ENCODE measurements at places on chromosomes 1 and 21.

DNA sequence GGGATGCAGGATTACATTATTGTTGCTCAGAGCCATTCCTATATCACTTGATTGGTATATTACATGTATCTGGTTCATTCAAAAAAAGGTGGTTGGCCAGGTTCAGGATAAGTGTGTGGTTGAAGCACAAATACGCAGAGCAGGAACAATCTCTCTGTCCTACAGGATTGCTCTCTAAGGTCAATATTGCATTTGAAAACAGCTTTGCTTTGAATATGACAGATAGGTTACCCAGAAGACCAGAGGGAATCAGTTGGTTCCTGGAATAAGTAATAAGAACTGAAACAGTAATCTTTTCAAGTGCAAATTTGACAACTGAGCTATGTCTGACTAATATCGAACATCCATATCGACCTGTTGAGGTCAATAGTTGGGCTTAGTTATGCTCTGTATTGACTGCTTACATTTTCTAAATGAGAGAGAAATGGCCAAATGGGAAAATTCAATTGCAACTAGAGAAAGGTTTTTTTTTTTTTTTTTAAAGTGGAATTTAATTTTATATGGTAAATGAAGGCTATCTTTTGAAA lies 176.8 kb downstream of the ATP6V1G3 start:
- DNase-seq, result no peak

- no peak for DNase-seq
These were observed 17.5 kb downstream of the NKAIN1 start for GRCh38 chr1:31222176-31222575.

- no peak for DNase-seq
These were observed 411.8 kb downstream of the SETD4 start for GRCh38 chr21:35648512-35648911.

DNA sequence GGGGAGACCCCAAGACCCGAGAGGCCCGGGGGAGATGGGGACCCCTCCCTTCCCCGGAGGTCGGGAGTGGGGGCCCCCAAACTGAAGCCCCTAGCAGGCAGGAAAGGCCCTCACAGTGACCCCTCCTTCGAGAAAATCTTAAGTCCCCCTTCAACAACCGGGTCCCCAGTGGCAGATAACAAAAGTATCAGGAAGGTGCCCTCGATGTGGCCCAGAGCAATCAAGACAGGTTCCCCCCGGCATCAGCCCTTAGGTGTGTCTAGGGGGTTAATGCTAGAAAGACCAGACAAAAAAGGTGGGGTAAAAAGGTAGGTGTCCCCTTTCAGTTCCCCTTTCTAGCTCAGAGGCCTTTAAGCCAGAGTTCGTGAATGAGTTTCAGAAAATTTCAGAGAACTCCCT lies 282 bp upstream of the ECE1 start:
- no peak for DNase-seq

DNA sequence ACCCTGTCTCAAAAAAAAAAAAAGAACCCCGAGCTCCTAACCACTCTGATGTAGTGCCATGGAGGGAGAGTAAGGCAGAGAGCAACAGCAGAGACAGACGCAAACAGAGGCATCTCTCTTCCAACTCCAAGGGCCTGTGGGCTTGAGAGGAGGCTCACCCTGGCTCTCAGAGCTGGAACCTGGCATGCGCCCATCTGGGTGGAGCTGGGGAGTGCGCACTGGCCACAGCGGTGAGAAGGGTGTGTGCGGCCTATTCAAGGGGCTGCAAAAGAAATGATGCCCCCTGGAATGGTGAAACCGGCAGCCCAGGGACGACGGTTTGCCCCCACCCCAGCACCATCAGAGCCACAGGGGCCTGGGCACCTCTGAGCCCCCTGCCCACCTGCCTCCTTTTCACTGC lies 17.6 kb downstream of the COL8A2 start:
- no peak for DNase-seq

DNA sequence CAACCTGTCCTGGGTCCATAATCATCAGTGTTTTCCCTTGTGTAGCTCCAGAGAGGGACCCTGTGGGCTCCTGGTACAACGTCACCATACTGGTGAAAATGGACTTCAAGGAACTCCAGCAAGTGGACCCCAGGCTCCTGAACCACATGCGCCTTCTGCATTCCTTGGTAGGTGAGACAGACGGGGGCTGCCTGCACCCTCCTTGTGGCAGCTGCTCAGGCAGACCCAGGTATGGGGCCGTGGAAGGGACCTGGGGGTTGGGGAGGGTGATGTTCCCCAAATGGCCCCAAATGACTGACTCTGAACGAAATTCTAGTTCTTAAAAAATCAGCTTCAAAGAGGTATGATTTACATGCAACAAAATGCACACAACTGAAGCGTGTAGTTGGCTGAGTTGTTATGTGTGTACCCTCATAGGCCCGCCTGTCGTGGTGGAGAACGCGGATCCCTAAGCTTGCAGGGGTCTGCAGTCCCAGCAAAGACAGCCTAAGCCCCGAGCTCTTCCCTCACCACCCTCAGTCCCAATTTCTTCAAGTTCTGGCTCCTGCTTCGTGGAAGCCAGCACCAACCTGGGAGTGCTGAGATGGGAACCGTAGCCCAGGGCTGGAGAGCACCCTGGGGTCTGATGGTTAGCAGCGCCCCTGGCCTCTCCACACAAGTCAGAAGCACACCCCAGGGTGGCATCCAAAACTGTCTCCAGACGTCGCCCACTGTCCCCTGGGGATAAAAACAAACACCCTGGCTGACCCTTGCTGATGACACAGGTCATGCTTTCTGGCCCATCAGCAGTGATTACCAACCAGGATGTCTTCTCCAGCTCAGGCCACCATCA lies 14.3 kb downstream of the UMODL1 start:
- no peak for DNase-seq

DNA sequence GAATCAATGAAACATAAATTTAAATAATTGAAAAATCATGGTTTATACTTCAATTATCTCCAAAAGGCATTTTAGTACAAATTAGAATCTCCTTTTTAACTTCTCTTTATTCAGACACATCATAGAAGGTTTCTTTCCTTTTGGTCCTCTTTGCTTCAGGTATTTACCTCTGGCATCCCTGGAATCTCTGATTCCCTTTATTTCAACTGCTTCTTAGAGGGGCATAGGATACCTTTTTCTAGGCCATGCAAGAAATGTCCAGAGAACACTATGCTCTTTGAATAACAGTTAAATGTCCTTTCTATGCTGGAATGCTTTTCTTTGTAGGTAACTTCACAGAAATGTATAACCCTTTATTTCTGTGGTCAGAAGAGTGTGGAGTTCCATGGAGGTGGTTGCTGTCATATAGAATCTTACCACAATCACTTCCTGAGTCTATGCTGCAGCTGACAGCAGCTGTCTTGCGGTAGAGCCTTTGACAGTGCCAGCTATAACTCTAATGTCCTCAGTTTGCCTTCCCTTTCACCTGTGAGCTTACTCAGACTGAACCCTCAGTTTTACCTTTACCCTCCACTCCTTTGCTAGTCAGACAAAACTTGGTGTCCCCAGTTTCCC lies 8.6 kb downstream of the LAMC2 start:
- no peak for DNase-seq

GRCh38 chr1:65469889-65470340 lies 49.4 kb downstream of the LEPR start:
- peak; percentile 12 for DNase-seq

GRCh38 chr1:159951551-159951950 lies 2.5 kb downstream of the SLAMF9 start:
- DNase-seq, result no peak

DNA sequence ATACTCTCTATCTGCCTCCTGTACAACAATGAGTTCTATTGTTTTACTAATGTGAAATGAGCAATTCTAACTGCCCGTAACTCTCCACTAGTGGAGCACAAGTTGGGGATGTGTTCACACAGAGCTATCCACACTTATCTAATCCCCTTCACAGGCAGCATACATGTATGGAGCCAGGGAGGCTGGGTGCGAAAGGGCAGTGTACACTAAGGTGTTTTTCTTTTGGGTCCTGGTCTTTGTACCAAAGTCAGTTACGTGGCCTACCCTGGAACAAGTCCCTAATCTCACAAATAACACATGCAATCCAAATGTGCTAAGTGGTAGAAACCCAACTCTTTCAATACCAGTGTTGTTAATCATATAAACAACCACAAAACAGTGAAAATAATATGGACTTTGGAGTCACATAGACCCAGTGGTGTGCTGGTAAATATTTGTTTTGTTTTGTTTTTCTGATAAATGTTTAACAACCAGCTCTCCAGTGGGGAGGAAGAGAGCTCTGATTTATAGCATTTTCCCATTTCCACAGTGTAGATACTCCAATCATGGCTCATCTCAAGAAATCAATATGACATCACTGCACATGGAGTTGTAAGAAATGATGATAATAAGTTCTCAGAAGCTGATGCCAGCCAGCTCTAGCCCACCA lies 319.9 kb upstream of the DUSP10 start:
- DNase-seq, result peak; percentile 33

DNA sequence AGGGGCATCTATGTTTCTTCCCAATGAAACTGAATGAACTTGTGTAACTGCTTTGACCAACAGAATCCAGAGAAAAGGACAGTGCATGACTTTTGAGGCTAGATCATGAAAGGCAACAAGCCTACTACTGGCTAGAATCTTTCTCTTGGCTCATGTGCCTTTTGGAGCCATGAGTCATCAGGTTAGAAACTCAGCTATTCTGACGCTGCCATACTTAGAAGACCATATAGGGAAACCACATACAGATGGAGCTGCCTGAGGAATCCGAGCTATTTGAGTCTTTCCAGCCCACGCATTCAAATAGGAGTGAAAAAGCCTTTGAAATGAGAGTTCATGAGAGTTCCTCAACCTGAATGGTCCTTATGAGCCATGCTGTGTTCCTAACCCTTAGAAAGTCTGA lies 738.5 kb upstream of the CHRM3 start:
- no peak for DNase-seq

- no peak for DNase-seq
These were observed 91.7 kb downstream of the DTL start for GRCh38 chr1:212127221-212127620.

DNA sequence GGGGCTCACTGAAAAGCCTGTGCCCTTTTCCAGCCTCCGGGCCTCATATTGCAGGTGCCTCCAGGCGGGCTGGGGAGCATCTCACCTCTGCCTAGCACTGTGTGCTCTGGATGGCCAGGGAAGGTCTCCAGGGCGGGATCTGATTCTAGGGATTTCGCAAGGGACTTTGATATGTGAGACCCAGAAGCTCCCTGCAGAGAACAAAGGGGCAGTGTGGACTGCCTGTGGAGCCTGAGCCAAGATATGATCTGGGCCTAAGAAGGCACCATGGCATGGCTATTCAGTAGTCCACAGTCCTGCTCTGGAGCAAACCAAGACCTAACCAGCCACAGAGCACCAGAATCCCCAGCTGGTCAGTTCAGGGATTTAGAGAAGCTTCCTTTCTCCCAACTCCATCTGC lies 157.2 kb downstream of the ST6GALNAC5 start:
- DNase-seq, result no peak

- no peak for DNase-seq
These were observed 598.4 kb downstream of the ADGRL2 start for GRCh38 chr1:82399093-82399492.

- no peak for DNase-seq
These were observed 1079.1 kb downstream of the ADGRL2 start for GRCh38 chr1:82879701-82880305.

DNA sequence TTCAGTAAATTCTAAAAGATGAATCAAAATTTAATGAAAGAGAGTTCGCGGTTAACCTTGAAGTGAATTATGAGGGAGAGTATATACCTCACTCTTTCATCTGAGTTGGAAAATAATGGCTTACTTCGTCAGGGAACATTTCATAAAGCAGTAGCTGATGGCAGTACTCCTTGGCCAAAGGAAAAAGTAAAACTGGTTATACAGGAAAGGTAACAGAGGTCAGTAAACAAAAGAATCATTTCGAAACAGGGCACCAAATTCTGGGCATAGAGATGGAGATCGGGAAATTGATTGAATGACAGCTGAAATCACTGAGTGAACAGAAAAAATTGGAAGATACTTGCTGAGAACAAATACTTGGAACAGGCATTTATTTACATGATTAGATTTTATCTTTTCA lies 199.0 kb downstream of the OLFM3 start:
- no peak for DNase-seq

DNA sequence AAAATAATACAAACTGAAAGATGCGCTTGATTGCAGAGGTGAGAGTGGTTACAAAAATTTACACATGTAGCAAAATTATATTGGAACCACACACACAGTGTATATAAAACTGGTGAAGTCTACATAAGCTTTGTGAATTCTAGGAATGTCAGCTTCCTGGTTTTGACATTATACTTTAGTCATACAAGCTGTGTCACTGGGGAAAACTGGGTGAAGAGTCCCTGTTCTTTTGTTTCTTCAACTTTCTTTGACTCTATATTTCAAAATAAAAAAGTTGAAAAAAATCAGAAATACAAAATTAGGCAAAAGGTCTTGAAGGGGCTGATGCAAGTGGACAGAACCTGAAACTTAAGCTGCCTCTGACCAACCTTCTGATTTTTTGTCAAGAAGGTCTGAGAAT lies 3.0 kb downstream of the C1QC start:
- no peak for DNase-seq

DNA sequence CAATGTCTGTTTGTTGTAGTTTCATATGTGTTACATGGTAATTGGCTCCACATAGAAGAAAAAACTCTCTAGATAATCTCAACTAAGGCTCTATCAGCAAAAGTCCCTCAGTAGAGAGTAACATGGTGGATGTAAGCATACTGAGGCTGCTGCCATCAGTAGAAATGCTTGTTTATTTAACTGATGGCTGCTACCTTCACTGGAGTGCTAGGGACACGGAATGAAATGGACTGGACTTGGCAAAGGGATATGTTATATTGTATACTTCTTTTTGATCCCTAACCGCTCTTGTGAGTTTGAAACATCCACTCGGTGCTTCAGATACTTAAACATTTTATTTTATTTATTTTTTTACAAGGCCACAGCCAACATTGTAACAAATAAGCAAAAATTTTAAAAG lies 143.0 kb downstream of the ZNF281 start:
- no peak for DNase-seq

- DNase-seq, result no peak
These were observed 145.4 kb upstream of the KCTD3 start for GRCh38 chr1:215421744-215422143.

- DNase-seq, result peak; percentile 45
These were observed 42.0 kb downstream of the DENND1B start for GRCh38 chr1:197733324-197733723.

DNA sequence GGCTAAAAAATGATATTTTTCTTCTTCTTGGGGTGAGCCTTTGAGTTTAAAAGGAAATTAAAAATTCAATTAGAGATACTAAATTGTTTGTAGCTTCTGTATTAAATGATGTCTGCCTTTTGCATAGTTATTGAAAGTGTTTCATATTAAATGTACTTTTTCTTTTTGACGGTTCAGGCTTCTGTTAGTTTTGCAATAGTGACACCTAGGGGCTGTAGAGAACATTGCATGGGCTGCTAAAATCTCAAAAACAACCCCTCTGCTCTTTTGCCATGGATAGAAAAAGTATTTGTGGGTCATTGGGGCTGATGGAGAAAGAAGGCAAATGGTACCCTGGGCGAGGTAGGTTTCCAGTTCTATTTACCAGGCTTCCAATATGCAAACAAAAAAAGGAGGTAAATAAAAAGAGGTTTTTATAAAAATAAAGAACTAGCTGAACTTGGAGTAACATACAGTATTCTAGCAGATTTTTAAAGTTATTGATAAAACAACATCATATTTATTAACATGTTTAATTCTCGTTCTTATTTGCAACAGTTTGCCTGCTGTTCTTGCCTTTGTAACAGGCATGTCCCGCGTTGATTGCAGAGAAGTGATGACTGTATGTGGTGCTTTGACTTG lies 115.4 kb upstream of the HOOK1 start:
- DNase-seq, result peak; percentile 58
